ENCODE measurements at places on chromosomes 3 and 15.

DNA sequence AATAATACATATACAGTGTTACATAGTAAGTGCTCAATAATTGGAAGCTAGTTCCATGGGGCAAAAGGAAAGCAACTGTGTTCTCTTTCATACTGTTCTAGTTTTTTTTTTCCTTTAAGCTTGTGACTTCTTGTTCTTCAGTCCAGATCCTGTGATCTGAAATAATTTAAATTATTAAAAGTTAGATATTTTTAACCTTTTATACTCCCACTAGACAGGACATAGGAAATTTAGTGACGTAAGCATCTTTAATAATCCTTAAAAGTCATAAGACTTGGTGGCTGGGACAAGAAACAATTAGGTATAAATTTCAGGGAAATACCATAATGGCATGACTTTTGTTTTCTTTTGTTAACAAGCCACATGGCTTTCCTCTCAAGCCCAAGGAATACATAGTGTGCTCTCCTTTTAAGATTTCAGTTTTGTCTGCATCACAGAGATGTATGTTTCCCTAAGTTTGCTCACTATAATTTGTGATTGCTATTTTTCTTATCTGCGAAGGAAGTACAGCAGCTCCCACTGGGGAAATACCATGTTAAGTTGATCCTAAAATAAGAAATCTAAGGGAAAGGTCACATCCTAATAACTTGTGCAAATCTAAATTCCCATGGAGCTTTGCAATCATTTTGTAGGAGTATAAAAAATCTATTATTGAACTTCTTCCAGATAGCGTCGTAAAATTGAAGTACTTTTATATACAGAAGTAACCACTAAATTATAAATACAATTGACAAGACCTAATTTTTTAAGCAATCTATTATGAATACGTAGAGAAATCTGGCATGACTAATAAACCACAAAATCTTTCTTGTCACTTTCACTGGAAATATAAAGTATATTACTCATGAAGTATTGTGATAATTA is 30.1 kb downstream of the PPARG start:
- DNase-seq = no peak

DNA sequence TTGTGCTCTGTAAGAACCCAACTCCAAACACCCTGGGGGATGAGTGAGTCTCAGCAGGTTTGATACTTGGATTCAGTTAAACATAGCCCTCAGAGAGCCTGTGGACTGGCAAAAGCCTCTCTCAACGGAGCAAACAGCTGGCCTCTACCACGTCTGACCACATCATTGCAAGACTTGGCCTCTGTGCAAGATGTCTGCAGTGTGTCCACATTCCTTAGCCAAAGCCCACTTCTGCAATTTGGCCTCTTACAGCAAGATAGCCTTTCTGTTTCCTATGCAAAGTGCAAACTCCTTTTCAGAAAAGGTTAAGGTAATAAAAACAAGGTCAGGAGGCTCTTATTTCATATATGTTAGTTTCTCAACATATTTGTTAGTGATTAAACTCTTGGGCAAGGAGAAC is 27.9 kb downstream of the FBN1 start:
- DNase-seq = no peak

GRCh38 chr3:57958642-57959422 is 49.4 kb upstream of the FLNB start:
- no peak for DNase-seq

DNA sequence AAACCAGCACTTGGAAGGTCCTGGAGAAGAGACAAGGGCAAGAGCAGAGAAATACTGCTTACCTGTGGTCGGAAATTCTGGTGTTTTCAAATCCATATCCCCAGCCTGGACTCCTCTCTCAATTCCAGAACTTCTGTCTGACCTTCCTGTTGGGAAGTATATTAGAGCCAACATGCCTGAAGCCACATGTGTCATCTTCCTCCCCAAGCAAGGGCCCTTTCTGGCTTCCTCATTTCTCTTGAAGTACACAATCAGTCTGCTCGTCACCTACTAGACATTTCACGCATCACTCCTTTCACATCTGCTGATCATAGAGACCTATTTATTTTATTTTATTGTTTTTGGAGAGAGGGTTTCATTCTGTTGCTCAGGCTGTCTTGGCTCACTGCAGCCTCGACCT is 8.4 kb downstream of the PARP14 start:
- DNase-seq = no peak

- DNase-seq = no peak
Measured at GRCh38 chr3:177538048-177538749, 340.9 kb upstream of the TBL1XR1 start.

GRCh38 chr3:10140996-10141546 is 507 bp upstream of the VHL start:
- DNase-seq = no peak

- DNase-seq = no peak
Measured at GRCh38 chr3:58573640-58574039, 3.6 kb downstream of the FAM107A start.

DNA sequence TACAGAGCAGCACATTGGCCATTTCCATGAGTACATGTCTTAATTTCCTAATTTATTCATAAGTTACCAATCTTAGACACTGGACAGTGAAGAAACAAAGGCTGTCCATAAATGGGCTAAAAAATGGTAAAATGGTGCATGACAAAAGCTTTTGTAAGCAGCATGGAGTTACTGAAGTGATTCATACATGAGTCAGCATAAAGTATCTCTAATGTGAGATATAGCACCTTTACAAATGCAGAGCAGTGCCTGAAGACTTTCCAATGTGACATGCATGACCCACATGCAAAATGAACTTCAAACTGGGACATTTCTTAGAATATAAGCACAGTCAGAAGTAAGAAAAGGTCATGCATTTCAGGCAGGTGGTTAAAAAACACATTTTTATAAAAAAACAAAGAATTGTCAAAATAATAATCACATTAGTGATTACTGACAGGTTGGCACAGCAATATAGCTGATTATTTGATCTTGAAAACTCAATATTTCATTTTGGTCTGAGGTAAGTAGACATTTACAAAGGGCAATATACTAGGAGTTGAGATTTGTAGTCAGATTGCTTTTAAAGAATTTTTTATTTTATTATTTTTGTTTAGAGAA is 299.3 kb downstream of the PLCL2 start:
- DNase-seq = no peak

DNA sequence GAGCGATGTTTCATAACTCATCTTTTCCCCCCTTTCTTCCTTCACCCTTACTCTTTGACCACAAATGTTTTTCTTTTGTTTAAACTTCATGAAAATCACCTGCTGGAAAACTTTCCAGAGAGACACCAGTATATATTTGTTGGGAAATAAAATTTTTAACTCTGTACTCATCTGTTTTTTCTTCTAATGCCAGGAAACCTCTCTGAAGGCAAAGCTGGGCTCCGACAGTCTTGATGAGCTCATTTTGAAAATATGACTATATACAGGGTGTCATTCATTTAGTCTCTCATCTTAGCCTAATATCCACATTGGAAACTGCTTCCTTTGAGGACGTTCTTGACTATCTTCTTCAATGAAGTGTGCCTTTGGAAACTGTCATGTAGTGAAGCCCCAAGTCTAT is 339.6 kb upstream of the ROBO2 start:
- DNase-seq = no peak

GRCh38 chr3:138461246-138461645 is 26.8 kb downstream of the ESYT3 start:
- no peak for DNase-seq

- DNase-seq = no peak
Measured at GRCh38 chr3:133209871-133210550, 171.8 kb downstream of the TMEM108 start.

DNA sequence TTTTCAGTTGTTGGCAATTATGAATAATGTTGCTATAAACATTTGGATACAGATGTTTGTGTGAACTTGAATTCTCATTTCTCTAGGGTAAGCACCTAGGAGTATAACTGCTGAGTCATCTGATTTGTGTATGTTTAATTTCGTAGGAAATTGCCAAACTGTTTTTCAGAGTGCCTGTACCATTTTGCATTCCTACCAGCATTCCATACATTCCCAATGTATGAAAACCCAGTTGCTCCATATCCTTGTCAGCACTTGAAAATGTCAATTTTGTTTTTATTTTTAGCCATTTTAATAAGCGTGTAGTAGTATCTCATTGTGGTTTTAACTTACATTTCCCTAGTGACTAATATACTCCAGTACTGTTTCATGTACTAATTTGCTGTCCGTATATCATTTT is 98.5 kb upstream of the TSC22D2 start:
- DNase-seq = no peak

GRCh38 chr15:80188251-80188650 is 35.5 kb downstream of the FAH start:
- no peak for DNase-seq

GRCh38 chr3:36397841-36398240 is 17.5 kb downstream of the STAC start:
- DNase-seq = no peak

DNA sequence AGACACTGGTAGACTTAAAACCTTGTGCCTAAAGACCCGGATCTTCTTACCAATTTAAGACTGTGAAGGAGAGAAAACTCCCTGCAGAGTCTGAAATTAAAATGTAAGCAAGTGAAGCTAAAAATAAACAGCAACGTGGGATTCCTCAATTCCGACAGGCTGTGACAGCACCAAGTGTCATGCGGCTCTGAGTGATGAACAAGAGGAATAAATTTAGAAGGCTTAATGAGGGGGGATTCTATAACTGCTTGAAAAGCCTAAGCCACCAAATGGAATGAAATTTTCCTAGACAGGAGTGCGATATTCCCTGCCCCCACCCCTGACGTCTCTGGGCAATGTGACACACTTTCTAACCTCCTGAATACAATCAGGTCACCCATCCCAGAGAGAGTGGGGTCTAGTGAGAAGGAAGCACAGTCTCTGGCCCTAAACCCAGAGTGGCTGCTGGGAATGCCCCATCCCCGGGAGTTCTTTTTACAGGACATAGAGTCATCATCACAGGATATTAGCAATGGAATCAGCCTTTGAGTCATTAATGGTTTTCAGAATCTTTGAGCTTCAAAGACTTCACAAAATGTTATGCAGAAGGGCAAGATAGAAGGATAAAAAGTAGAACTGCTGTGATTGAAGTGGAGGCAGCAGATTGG is 114.3 kb downstream of the EDEM1 start:
- no peak for DNase-seq

GRCh38 chr15:43934480-43934879 is 107.7 kb downstream of the WDR76 start:
- DNase-seq = no peak

DNA sequence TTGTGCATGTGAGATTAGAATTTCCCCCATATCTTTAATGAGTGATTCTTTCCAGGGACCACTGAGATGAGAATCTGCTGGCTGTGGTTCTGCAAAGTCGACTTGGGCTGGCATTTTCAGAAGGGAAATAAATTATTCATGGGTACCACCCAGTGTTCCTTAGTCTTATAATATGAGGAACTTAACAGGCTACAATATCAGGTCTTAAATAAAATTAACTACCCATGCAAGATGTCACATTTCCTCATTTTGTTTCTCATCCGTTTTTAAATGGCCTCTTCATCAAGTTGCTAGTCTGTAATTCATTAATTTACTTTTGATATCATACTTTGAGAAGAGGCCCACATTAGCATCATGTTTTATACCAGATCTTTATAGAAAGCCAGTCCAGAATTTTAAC is 58.3 kb upstream of the SKOR1 start:
- DNase-seq = no peak

GRCh38 chr3:65200310-65200970 is 512.6 kb upstream of the ADAMTS9 start:
- DNase-seq = no peak

DNA sequence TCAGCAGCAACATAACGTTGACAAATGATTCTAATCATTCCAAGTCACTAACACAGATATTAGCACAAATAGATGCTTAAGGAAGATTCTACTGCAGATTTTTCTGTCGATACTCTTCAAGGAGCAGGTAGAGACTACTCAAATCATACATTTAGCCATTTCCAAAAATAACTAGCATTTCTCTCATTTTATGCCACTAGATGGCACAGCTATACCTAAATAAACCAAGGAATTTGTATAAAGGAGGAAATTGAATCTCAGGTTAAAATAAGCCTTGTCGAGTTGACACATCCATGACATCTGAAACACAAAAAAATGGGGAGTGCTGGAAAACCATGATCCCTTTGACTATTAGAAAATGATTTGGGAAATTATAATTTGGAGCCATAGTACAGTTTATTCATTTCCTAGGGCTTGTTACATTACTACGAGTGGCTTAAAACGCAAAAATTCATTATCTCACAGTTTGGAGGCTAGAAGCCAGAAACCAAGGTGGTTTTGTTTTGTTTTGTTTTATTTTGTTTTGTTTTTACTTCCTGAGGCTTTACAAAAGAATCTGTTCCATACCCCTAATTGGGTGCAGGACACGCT is 59.5 kb upstream of the STRIT1 start:
- no peak for DNase-seq

- DNase-seq = no peak
Measured at GRCh38 chr3:186920301-186920700, 10.0 kb upstream of the ST6GAL1 start.

- no peak for DNase-seq
Measured at GRCh38 chr3:179402963-179403362, 48.3 kb downstream of the GNB4 start.

GRCh38 chr3:107063351-107063750 is 313.9 kb upstream of the CCDC54 start:
- no peak for DNase-seq

DNA sequence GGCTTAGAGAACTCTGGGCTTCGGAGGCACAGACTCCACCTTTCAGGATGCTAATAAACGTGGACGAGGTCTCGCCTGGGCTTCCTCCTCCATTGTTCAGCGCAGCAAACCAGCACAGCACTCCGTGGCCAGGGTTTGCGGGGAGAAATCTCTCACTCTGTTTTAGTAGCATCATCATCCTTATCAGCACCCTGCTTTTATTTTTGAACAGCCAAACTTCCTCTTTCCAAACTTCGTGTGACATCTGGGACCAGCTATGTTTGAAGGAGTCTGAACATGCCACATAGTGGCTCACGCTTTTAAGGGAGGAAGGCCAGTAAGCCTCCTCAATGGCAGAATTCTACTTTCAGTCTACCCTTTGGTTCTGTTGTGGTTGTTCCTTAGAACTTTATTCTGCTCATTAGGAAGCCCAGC is 149.0 kb downstream of the PGPEP1L start:
- DNase-seq = no peak

DNA sequence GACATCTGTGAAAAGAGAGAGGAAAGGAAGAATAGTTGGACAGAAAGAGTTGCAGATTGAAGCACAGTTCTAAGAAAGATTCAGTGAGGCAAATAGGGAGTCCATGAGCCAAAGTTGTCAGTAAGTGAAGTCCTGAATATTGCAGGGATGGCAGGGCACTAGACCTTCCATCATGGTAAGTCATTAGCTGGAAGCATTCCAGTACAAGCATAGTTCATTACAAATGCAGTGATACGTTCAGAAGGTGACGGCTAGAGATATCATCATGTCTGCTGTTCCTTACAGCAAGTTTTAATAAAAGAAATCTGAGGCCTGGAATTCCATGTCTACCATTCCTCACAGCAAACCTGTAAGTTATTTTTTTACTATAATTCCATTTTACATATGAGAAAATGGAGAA is 720.1 kb downstream of the GBE1 start:
- no peak for DNase-seq

GRCh38 chr3:194399874-194400411 is 877 bp upstream of the GP5 start:
- DNase-seq = no peak
